Foreskin keratinocyte (primary cell): ENCODE measurements at places on chromosomes 1 and 21. TPM values are rescaled to one million over a fixed set of nuclear protein-coding genes. Genes with fewer than 3 reads are reported as not detected.

DNA sequence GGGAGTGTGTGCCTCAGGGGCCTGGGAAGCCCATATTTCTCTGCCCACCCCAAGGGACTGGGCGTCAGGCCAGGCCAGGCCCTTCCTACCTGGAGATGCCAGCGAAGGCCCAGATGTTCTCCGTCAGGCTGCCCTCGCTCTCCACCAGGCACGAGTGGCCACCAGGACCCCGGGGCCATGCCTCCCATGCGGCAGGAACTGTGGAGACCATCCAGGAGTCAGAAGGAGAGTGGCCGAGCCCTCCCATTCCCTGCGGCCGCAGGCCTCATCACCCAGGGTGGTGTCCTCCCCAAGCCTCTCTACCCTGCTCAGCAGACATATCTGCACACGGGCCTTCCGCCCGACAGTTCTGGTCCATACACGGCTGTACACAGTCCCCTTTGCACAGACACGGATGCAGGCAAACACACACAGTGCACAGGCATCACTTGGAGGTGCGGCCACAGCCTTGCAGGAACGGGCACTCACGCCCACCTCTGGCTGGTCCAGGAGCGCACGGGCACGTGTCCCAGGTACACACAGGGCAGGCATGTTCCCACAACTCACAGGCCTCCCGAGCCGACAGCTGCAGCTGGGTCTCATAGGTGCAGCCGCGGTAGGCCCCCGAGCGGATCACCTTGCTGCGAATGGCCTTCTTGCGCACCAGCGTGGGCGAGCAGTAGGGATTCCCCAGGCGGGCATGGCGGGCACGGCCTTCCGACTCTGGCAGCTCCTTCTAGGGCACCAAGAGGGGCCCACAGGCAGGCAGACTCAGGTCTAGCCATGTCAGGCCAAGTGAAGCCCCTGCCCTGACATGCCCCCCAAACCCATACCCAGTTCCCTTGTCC is 5.9 kb upstream of the KIF17 start:
- no peak for DNase-seq

GRCh38 chr1:36948606-36949005 is 85.7 kb downstream of the GRIK3 start:
- DNase-seq, result no peak

The AGBL4 gene
- not detected in 2 replicates for total RNA-seq

GRCh38 chr1:78577257-78578100 is 42.8 kb upstream of the IFI44L start:
- no peak for DNase-seq

DNA sequence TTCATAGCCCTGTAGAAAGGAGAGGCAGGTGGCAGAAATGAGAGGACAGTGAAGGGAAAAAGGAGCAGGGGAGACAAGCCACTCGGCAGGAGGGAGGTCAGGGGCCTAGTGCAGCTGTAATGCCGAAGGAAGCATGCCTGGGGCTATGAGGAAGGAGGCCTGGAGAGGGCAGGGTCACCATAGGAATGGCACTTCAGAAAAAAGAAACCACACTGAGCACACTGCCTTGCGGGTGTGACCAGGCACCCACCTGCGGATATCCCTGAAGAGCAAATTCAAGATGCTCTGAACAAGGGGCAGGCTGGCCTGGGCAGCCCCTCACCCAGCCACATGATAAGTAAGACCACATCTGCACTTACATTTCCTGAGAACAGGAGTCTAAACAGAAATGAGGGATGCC is 104.7 kb downstream of the JAK1 start:
- DNase-seq, result no peak

The LCE2A gene
- total RNA-seq, result 0.18 and 0.71 TPM in 2 replicates
